Sigmoid colon (tissue), 7 donors: ENCODE measurements at places on chromosomes 2 and 18. TPM values are rescaled to one million over a fixed set of nuclear protein-coding genes. Genes with fewer than 3 reads are reported as not detected.

MAT2A gene
- 93.1 TPM for polyA plus RNA-seq

EIF5B gene
- polyA plus RNA-seq: 19.2 TPM

DNA sequence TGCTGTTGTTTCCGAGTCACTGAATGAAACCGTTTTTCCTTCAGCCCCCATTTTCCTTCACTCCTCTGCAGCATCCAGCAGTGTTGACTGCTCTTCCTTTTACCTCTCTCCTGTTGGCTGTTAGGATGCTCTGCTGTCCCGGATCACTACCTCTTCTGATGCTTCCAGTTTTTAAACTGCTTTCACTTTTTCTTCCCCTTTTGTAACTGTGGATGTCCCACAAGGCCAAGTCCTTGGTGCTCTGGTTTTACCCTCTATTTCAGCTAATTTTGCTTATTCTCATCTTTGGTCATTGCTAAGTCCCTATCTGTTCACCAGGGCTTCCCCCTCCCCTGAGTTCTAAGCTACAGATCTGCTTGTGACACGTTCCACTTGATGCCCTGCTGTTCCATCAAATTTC, 39.4 kb upstream of the MAP4K3 start:
- H3K4me3 ChIP-seq: no peak overlapping the region
- no peak for DNase-seq
- H3K4me1 ChIP-seq: no peaks in the 10 kb centered on the region
- H3K27ac ChIP-seq: no peak overlapping the region
- no peaks in the 10 kb centered on the region for H3K27me3 ChIP-seq

GATA6 gene
- 12.8 TPM for polyA plus RNA-seq

KIF1A gene
- under 0.01 TPM for polyA plus RNA-seq

- H3K4me3 ChIP-seq: no peak overlapping the region
- H3K27ac ChIP-seq: peak overlapping the region; percentile 43
- H3K36me3 ChIP-seq: no peaks in the 10 kb centered on the region
- peaks cover 23% of the 10 kb centered on the region for H3K4me1 ChIP-seq
Observed at GRCh38 chr2:189336276-189336975, 104.8 kb upstream of the WDR75 start.

EVX2 gene
- not detected for polyA plus RNA-seq

- peaks cover 1% of the 10 kb centered on the region for H3K27me3 ChIP-seq
- peak; percentile 68 for DNase-seq
- no peak overlapping the region for H3K4me3 ChIP-seq
- no peak overlapping the region for H3K27ac ChIP-seq
Observed at GRCh38 chr2:112623913-112624777, 21.6 kb upstream of the SLC20A1 start.

STARD6 gene
- not detected for polyA plus RNA-seq

GRCh38 chr2:86482034-86482433, 40.9 kb downstream of the KDM3A start:
- no peaks in the 10 kb centered on the region for H3K27me3 ChIP-seq
- no peak for DNase-seq
- H3K4me3 ChIP-seq: no peak overlapping the region
- H3K4me1 ChIP-seq: peaks cover 50% of the 10 kb centered on the region
- H3K36me3 ChIP-seq: peaks cover 71% of the 10 kb centered on the region
- H3K27ac ChIP-seq: peak overlapping the region; percentile 51

GRCh38 chr2:158998551-158999248, 30.3 kb downstream of the TANC1 start:
- no peaks in the 10 kb centered on the region for H3K36me3 ChIP-seq
- H3K27ac ChIP-seq: peak overlapping the region; percentile 11
- no peak overlapping the region for H3K4me3 ChIP-seq
- H3K27me3 ChIP-seq: no peaks in the 10 kb centered on the region

DNA sequence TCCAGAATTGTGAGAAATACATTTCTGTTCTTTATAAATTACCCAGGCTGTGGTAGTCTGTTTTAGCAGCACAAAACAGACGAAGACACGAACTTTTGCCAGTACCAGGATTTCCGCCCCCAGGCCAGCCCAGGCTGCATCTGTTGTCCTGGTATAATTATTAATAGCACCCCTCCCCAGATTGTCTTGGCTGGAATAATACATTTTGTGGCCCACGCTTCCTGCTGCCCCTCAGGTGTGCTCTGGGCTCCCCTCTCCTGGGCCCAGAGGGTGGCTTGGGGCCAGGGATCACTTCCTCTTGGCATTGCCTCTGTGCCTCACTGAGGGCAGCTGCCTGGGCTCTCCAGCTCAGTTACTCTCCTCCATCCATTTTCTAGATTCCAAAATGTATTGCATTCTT, 102.1 kb upstream of the HS6ST1 start:
- DNase-seq: no peak
- H3K27ac ChIP-seq: no peak overlapping the region
- H3K27me3 ChIP-seq: no peaks in the 10 kb centered on the region
- no peaks in the 10 kb centered on the region for H3K36me3 ChIP-seq
- H3K4me1 ChIP-seq: no peaks in the 10 kb centered on the region

IL1A gene
- 0.46 TPM for polyA plus RNA-seq

DNA sequence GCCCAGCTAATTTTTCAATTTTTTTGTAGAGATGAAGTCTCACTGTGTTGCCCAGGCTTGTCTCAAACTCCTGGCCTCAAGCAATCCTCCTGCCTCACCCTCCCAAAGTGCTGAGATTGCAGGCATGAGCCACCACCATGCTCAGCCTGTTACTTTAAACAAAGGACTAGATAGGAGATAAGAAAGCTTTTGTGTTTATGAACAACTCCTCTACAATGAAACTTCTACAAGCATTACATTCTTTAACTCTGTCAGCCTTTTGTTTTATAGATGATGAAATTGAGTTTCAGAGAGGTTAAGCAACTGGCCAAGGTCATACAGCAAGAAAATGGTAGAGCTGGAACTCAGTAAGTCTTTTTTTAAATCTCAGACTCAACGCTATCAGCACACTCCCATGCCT, 22.7 kb downstream of the ALPK2 start:
- H3K27me3 ChIP-seq: no peaks in the 10 kb centered on the region
- H3K27ac ChIP-seq: no peak overlapping the region
- DNase-seq: no peak
- H3K36me3 ChIP-seq: no peaks in the 10 kb centered on the region

NPPC gene
- not detected for polyA plus RNA-seq

C2orf72 gene
- polyA plus RNA-seq: 20.4 TPM

DNA sequence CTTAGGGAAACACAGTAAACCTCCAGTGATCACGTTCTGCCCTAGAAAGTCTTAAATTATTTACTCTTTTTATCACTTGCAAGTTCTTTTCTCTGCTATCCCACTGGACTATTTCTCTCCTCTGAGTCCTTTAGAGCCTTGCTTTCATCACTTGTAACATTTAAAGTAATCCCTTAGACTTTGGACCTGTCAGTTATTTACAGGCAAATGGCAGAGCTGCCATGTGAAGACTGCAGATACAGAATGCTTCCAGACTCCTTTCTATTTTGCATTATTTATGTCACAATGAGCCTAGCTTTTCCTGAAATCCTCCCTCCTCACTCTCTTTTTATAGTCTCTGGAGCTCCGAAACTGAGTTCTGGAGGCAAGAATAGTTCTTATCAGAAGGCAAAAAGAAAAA, 325.6 kb upstream of the TRIB2 start:
- H3K36me3 ChIP-seq: no peaks in the 10 kb centered on the region
- no peak for DNase-seq
- H3K4me3 ChIP-seq: no peak overlapping the region
- no peaks in the 10 kb centered on the region for H3K4me1 ChIP-seq
- no peak overlapping the region for H3K27ac ChIP-seq
- no peaks in the 10 kb centered on the region for H3K27me3 ChIP-seq

- no peaks in the 10 kb centered on the region for H3K36me3 ChIP-seq
- H3K4me3 ChIP-seq: no peak overlapping the region
- no peak overlapping the region for H3K27ac ChIP-seq
- no peak for DNase-seq
- H3K27me3 ChIP-seq: no peaks in the 10 kb centered on the region
- no peaks in the 10 kb centered on the region for H3K4me1 ChIP-seq
Observed at GRCh38 chr2:235855011-235855410, 313.2 kb downstream of the GBX2 start.

DNA sequence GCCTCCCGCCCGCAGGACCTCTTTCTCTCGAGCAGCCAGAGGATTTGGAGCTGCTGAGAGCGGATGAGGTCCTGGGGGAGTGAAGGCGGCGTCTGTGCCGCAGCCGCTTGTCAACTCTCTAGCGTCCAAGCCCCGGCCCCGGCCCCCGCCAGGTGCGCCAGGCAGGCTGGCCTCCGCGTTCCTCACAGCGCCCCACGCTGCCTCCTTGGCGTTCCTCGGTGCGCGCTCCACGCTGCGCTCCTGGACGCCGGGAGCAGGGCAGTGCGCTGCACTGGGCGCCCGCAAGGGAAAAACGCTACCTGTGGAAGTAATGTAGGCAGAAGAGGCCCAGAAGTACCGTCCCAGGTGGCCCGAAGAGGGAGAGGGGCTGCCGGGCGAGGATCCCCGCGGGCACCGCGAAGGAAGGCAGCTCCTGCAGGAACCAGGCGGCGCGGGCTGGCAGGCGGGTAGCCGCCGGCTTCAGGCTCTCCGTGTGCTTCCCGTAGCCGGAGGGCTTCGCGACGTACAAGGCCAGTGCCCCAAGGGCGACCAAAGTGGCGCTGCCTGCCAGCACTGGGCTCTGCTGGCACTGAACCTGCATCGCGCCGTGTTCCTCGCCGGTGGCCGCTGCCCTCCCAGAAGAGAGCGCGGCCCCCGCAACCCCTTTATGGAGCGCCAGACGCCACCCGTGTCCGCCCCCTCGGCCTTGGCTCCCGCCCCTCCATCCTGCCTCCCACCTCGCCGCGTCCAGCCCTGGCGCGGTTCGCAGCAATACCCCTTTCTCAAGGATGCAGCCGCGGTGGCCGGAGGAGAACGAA, at the start of gene SRD5A2:
TSS of gene SRD5A2 (minus strand) at position 618 of the 797 bp plus-strand sequence. CDS start at position 580, 38 bp downstream.
- no peaks in the 10 kb centered on the region for H3K27me3 ChIP-seq
- H3K27ac ChIP-seq: no peak within 1 kb of the TSS
- no peaks in the 10 kb centered on the region for H3K4me1 ChIP-seq
- H3K36me3 ChIP-seq: no peaks in the 10 kb centered on the region
- H3K4me3 ChIP-seq: no peak within 1 kb of the TSS
- DNase-seq: no peak

- H3K4me1 ChIP-seq: peaks cover 100% of the 10 kb centered on the region
- H3K27ac ChIP-seq: peak overlapping the region; percentile 97
- no peaks in the 10 kb centered on the region for H3K36me3 ChIP-seq
- peak; percentile 61 for DNase-seq
Observed at GRCh38 chr2:239289545-239289944, 111.3 kb downstream of the HDAC4 start.

- no peak overlapping the region for H3K27ac ChIP-seq
- H3K36me3 ChIP-seq: no peaks in the 10 kb centered on the region
- no peaks in the 10 kb centered on the region for H3K27me3 ChIP-seq
- DNase-seq: no peak
- no peak overlapping the region for H3K4me3 ChIP-seq
Observed at GRCh38 chr18:46397174-46397573, 259.8 kb downstream of the LOXHD1 start.

GRCh38 chr2:120919771-120920453, 184.2 kb downstream of the GLI2 start:
- H3K27me3 ChIP-seq: no peaks in the 10 kb centered on the region
- peak overlapping the region; percentile 35 for H3K27ac ChIP-seq
- H3K4me1 ChIP-seq: no peaks in the 10 kb centered on the region
- no peak overlapping the region for H3K4me3 ChIP-seq
- H3K36me3 ChIP-seq: no peaks in the 10 kb centered on the region

LCT gene
- not detected for polyA plus RNA-seq

ANKRD53 gene
- 1.2 TPM for polyA plus RNA-seq

- no peaks in the 10 kb centered on the region for H3K36me3 ChIP-seq
- no peak overlapping the region for H3K27ac ChIP-seq
- no peaks in the 10 kb centered on the region for H3K27me3 ChIP-seq
- H3K4me3 ChIP-seq: no peak overlapping the region
- H3K4me1 ChIP-seq: peaks cover 7% of the 10 kb centered on the region
Observed at GRCh38 chr2:205274801-205275200, 407.5 kb upstream of the NRP2 start.

COLEC11 gene
- polyA plus RNA-seq: 3.0 TPM

DNA sequence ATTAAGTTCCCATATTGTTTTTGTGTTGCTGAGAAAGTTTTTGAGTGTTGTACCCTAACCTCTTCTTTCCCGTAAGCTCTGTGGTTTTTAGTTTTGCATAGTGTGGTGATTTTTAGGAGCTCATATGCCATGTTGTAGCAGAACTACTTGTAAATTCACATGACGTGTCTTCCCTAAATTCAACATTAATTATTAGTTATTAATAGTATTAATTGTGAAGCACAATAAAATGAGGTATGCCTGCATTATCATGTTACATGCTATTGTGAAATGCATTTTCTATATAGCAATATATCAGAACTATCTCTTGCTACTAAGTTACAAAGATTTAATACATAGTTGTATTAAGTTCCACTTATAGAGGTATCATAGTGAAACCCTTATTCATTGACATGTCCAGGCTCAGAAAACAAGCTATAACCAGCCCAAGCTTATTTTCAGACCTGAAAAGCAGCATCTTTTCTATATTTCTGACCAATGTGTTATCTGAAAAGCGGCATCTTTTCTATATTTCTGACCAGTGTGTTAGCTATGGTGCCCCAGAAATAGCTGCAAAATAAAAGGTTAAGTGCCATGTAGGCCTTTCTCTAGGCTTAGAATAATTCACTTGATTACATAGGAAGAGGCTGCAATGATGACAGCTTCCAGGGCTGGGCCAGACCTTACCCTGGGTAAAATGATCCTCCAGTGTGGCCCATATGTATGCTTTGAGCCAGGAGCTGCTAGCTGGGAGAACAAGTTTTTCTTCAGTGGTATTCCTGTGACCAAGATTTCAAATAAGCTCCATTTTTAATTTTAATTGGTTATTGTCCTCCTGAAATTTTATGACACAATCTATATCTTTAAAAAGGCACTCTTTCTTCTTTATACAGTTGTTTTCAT, 21.6 kb downstream of the EPAS1 start:
- no peaks in the 10 kb centered on the region for H3K4me1 ChIP-seq
- H3K27me3 ChIP-seq: no peaks in the 10 kb centered on the region
- no peaks in the 10 kb centered on the region for H3K36me3 ChIP-seq
- H3K27ac ChIP-seq: no peak overlapping the region
- DNase-seq: no peak

GRCh38 chr2:1414121-1414520, 858 bp downstream of the TPO start:
- DNase-seq: no peak
- no peaks in the 10 kb centered on the region for H3K4me1 ChIP-seq
- H3K27ac ChIP-seq: no peak overlapping the region
- H3K36me3 ChIP-seq: no peaks in the 10 kb centered on the region
- no peaks in the 10 kb centered on the region for H3K27me3 ChIP-seq
